ENCODE measurements at places on chromosomes 13 and 19. TPM values are rescaled to one million over a fixed set of nuclear protein-coding genes. Genes with fewer than 3 reads are reported as not detected.

The ODAD3 gene
- 0.52 TPM for total RNA-seq

The DACH1 gene
- not detected for total RNA-seq

The ZNF383 gene
- 6.6 TPM for total RNA-seq

The PABPC3 gene
- 0.59 TPM for total RNA-seq

The CCDC169 gene
- not detected for total RNA-seq

The NRTN gene
- 11.5 TPM for total RNA-seq

The CFAP97D2 gene
- total RNA-seq = not detected

The MAP4K1 gene
- 9.1 TPM for total RNA-seq

The WDR62 gene
- total RNA-seq = 17.0 TPM

The FFAR2 gene
- not detected for total RNA-seq

The ZNF345 gene
- not detected for total RNA-seq

The PRR20E gene
- total RNA-seq = not detected
